Stimulated activated CD8-positive, alpha-beta memory T cell treated with anti-CD3 and anti-CD28 coated beads, Interleukin-4, amount 100 ng/mL, for 4 hours (primary cell): ENCODE measurements at places on chromosomes 6 and 20.

GRCh38 chr6:87922196-87922946 is 125.3 kb upstream of the SPACA1 start:
- no peak for DNase-seq

DNA sequence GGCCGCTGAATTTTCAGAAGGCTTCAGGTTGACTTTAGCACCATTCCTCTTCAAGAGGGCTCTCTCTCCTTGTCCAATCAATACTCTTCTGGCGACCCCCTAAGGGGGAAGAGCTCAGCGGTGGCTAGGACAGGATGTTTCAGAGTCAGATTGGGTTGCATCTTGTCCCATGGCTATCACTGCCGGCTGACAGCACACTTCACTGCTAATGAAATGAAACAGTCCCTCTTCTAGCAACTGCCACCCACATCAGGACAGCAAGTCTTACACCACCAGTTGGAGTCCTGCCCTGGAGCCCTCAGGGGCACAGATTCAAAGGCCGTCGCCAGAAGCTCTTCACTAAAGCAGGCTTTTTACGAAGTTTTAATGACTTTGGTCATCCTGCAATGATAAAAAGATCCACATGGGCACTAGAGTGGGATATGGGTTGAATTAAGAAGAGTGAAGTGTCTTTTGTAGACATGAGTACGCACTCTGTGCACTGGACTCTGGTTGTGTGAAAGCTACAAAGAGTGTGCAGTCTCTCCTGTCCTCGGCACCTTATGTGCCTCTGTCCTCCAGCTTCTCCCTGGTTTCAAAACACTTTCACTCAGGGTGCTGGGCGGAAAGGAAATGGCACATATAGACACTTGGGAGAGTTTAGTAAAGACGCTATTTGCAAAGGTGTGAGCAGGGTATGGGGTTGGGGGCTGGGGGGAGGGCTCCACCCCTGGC is 66.1 kb upstream of the SLC22A16 start:
- no peak for DNase-seq

GRCh38 chr20:12598894-12599293 is 409.9 kb upstream of the SPTLC3 start:
- no peak for DNase-seq

DNA sequence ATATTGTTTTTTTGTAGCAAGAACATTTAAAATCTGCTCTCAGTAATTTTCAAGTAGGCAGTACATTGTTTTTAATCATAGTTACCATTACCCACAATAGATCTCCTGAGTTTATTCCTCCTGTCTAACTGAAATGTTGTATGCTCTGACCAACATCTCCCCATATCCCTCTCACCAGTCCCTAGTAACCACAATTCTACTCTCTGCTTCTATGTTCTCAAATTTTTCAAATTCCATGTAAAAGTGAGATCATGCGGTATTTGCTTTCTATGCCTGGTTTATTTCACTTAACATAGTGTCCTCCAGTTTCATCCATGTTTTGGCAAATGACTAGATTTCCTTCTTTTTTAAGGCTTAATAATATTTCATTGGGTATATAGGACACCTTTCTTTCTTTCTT is 300.5 kb downstream of the KCNQ5 start:
- no peak for DNase-seq

DNA sequence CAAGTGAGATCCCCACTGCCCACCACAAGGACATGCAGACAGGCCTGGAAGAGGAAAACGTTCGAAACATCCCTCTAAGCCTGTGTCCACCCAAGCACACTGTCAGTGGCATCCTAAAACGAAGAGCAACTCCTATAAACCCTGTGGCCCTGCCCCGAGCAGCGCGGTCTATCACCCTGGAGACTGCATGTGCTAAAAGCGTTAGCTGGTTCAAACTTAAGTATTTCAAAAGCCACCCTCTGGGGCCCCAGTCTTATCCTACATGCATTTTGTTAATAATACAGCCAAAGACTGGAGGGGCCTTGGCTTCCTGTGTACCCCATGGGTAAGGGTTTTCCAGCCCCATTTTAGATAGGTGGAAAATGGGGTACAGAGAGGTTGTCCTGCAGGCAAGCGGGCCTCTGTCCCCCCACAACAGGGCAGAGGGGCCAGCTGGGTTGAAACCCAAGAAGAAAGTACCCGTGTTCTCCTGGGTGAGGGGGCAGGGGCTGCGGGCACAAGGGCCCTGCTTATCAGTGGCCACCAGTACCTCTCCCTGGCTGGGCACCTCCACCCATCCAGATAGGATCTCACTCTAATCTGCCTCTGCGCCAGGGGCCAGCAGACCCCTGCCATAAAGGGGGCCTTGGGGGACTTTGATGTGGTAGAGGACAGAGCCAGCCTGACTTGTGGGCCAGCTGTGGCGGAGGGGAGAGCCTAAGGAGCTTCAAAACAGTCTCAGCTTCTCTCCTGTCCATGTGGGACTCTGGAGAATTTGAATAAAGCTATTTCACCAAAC is 28.3 kb downstream of the PREX1 start:
- no peak for DNase-seq

GRCh38 chr6:19719691-19720128 is 117.5 kb upstream of the ID4 start:
- DNase-seq, result no peak

- no peak for DNase-seq
Measured at GRCh38 chr20:46967646-46968045, 73.0 kb downstream of the EYA2 start.

DNA sequence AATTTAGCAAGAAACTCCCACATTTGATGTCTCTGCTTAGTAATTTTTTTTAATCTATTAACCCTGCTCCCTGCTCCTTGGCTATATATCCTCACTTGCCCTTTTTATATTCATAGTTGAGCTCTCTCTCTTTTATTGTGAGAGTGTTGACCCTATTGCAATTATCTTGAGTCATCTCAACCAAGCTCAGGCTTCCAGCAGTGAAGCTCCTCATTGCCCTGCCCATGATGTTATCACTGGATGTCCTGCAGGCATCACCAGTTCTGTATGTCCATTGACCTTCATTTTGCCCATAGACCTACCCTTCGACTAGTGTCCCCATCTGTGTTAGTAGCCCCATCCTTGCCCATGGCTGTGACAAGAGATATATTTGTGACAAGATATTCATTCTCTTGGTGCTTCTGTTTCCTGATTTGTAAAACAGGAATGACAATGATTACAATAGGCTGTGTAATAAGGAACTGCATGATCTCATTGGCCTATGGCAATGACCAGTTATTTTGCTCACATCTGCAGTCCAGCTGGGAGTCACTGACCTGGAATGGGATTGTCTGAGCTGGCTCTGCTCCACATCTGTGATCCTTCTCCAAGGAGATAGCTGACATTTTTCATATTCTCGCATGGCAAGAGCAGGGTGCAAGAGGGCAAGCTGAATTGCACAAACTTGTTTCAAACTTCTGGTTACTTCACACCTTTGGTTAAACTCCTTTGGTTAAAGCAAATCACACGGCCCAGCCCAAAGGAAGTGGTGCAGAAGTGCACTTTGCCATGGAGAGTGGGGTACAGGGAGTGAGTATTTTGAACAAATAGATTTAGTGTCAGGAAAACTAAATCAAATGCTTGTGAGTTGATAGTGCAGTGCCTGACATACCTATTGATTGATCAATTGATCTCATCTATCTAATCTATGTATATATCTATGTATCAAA is 47.7 kb upstream of the CST5 start:
- no peak for DNase-seq

GRCh38 chr20:8272766-8273165 is 140.7 kb downstream of the PLCB1 start:
- DNase-seq, result no peak

DNA sequence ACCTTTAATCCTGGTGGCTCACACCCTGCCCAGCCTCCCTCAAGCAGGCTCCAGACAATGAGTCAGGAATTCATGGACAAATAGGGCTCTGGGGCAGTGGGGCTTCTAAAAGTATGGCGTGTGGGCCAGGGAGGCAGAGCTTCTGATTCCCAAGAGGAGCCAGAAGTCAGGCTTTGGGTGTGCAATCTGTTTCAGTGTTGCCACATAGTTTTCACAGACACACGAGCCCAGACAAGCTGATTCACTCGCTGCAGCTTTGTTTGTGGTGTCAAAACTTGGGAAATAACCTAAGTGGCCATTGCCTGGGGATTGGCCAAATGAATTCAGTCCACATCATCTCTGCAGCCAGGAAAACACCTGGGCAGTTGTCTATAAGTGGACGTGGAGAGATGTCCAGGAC is 9.2 kb downstream of the PEDS1 start:
- DNase-seq, result no peak

GRCh38 chr20:53884859-53885541 is 185.4 kb downstream of the BCAS1 start:
- DNase-seq, result peak; percentile 53

DNA sequence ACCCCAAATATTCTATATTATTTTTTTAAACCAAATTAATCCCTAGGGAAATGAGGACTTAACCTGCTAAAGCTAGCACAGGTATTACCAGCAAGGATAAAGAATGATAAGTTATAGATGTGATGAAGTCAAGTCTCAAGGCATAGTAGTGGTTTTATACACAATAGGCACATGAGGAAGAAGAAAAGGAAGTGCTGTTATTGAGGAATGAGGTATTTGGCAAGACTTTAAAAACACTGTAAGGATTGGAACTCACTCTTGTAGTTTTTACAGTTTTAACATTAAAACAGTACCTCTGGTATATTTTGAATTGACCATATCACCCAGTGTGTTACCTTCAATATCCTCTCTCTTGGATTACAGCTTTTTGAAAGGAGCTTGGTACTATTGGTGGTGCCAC is 54.6 kb downstream of the PHF3 start:
- DNase-seq, result no peak

GRCh38 chr6:32087574-32088486 is 21.3 kb downstream of the TNXB start:
- DNase-seq, result peak; percentile 37

DNA sequence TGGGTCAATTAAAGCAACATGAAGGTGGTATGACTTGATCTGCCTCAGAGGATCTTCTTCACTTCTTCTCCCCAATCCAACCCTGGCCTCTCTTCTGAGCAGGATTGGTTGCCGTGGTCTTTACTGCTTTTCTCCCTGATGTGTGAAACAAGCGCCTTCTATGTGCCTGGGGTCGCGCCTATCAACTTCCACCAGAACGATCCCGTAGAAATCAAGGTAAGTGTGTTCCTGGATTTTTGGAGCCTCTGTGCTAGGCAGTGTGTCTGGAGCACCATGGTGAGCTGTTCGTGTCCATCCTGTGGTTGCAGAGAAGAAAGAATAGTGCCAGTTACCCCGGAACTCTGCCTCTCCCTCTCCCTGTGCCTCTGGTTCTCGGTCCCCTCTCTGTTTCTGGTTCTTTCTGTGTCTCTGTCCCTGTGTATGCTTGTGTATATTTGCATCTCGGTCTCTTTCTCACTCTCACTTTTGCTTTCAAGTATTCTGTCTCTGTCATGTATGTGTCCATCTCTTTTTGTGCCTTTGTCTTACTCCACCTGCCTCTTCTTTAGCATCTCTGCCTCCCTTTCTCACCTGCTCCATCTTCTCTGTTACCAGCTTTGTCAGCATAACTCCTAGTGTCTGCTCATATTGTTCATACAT is 23.5 kb downstream of the TM9SF4 start:
- DNase-seq, result no peak

GRCh38 chr6:157667211-157668008 is 155.6 kb upstream of the SNX9 start:
- DNase-seq, result peak; percentile 27

- no peak for DNase-seq
Measured at GRCh38 chr6:118146584-118146983, 239.5 kb downstream of the SLC35F1 start.
